ENCODE measurements at places on chromosomes 2 and 18.

DNA sequence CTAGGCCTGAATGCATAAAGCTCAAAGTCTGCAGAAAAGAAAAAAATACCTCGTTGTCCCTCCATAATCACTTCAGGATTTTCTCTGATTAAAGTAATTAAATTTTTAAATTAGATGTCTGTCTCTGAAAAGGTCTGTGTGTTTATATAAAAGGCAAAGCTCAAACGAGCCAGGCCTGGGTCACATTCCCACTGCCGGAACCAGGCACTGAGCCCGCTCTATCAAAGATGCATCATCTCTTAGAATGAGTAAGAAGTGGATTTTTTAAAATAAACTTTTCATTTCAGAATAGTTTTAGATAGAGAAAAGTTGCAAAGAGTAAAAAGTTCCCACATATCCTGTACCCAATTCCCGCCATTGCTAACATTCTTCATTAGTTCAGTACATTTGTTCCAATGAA, 202.1 kb upstream of the KYNU start:
- no peak for DNase-seq

GRCh38 chr2:177064422-177064821, 148.2 kb upstream of the HNRNPA3 start:
- DNase-seq: no peak

- no peak for DNase-seq
These were observed 9.5 kb downstream of the PASK start for GRCh38 chr2:241139531-241140444.

GRCh38 chr2:137173463-137173862, 408.1 kb downstream of the THSD7B start:
- DNase-seq: peak; percentile 33

DNA sequence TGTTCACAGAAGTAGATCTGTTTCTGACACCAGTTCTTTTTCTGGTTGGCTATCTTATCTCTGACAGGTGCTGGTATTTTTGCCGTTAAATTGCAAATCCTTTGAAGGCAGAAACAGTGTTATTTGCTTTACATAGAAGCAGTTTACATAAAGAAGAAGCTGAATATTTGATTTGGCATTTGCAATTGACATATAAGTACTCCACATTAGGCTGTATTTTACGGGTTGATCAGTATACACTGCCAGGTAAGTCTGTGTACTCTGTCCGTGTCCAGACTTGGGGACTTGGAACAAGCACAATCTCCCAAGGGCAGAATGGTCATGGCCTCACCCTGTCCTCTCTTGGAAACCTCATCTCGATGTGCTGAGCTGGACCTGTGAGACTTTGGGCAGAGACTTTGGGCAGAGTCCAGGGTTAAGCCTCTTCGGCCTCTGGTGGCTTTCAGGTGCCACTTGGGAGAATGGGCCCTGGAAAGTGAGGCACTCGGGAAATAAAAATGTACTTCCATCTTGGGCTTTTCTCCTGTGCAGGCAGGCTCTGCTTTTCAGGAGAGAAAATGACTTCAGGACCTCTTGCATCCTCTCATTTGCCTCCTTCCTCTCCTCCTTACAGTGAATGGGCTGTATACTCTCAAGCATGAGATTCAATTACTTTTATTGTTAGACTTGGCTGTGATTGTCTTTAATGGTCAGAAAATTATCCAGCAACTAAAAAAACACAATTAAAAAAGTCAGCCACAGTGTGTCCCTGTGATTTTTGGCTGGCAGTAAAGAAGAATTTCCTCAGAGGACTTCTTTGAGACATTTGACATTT, 108.5 kb downstream of the RAPGEF4 start:
- DNase-seq: no peak

DNA sequence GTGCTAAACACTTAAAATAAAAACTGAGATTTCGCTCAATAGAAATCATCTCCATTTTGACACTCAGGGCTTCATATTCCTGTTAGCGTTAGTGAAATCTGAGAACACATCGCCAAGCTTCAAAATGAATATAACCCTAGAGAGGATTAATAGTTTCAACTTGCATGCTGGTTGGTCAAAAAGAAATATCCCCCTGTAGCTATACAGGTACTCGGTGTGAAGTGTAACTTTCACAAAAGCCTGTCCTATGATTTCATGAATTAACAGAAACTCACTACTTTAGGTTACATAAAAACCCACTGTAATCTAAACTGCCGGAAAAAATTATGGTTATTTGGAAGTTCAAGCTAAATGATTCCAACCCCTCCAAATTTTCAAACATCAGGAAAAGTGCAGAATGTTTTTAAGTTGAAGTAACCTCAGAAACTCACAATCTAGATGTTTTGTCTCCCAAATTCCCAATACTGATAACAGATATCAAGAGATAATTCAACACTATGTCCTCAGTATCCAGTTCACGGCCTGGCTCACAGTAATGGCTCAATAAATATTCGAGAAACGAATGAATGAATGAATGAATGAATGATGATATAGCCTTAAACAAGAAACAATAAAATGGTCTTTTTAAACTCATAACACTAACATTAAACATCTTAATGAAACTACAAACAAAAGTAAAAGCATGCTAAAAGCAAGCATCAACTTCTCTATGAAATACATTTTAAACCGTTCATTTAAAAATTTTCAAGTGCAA, 2.5 kb downstream of the TLK1 start:
- DNase-seq: no peak

Data from HT-29 (cell line).